ENCODE measurements at places on chromosomes 13 and 19.

DNA sequence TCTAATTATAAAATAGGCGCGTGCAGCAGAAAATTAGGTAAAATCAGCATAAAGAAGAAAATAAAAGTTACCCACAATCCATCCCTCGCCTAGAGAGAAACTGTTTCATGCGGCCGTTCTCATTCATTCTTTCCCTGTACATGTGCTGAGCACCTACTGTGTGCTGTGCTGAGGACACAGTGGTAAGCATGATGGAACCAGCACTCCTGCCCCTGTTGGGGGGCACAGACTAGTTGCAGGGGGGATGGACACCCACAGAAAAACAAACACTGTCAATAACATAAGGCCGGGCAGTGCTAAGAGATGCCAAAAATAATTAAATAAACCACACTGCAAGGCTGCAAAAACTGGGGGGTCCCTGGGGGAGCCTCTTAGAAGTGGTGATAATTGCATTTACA is 43.3 kb downstream of the PTPRS start:
- DNase-seq: no peak

DNA sequence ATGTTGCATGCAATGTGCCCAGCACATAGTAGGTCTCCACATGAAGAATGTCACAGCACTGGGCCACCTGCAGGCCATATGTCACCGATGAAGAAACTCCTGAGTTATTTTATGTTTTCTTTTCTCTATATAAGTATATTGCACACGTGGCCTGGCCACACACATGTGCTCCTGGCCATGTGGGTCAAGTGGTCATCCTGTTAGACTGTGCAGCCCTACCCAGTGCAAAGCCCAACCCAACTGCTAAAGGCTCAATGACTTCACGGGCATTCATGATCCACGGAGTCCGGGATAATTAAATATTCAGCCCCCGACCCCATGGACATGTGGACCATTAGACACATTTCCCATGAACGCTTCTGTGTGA is 163.2 kb downstream of the TEX29 start:
- no peak for DNase-seq

DNA sequence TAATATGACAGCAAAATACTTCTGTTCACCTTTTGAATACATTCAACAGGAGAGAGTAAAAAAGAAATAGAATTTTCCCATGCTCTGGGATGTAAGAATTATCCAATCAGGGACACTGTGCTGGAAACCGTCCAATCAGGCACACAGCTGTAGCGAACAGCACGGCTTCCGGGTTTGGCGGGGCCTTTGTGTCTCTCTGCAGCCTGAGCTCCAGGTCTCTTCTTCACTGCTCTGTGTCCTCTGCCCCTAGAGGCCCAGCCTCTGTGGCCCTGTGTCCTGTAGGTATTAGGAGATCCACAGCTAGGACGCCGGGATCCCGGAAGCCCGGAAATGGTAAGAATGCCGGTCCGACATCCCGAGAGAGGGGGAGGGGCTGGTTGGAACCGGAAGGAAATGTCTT is 92.7 kb downstream of the ZNF737 start:
- DNase-seq: no peak

GRCh38 chr13:75052616-75053015 is 429.4 kb downstream of the TBC1D4 start:
- DNase-seq: no peak

DNA sequence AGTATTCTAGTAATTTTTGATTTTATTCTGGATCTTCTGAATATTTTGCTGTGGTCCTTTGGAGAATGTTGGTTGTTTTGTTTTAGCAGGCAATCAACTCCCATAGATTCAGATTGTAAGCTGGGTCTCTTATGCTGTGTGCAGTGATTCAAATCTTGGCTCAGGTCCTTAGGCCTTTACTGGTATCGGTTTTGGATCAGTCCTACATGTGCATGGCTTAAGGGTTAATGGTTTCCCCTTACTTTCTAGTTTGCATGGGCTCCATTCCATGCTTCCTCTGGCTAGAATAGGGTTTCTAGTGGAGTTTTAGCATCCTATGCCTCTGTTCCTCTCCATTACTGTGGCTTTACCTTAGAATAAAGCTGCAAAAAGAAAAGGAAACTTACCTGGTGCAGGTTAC is 16.1 kb downstream of the NDFIP2 start:
- DNase-seq: no peak

- DNase-seq: no peak
Measured at GRCh38 chr13:22432690-22433089, 748.1 kb upstream of the SGCG start.

- DNase-seq: no peak
Measured at GRCh38 chr13:106586648-106587166, 18.8 kb upstream of the ARGLU1 start.

DNA sequence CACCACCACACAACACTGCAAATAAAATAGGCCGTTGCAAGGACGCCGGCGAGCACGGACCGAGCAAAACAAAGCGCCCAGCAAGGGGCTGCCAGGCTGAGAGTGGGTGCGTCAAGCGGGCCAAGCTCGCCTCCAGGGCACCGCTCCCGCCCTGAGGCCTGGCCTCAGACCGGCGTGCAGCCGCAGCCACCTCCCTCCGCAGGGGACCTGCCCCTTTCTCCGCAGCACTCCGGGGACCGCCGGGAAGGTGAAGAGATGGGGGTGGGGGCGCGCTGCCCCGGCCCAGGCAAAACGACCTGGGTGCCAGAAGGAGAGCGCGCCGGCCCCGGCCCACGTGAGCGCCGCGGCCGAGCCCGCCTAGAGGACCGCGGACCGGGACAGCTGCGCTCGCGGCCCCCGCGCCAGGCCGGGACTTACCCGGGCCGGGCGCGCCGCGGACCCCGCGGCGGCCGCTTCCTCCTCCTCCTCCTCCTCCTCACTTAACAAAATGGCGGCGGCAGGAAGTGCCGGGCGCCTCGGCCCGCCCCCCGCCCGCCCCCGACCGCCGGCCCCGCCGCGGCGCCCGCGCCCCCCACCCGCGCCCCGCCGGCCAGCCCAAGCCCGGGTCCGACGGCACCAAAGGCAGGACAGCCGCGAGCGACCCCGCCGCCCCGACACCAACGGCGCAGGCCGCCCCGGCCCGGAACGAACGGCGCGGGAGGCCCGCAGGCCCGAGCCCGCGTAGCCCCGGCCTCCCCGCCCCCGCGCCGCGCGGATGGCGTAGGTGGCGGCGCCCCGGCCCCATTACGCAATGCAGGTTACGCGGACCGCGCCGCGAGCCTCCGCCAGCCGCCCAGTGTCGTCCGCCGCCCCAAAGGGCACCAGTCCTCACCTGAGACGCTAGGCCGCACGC is 674 bp downstream of the BRD4 start:
- DNase-seq: no peak

DNA sequence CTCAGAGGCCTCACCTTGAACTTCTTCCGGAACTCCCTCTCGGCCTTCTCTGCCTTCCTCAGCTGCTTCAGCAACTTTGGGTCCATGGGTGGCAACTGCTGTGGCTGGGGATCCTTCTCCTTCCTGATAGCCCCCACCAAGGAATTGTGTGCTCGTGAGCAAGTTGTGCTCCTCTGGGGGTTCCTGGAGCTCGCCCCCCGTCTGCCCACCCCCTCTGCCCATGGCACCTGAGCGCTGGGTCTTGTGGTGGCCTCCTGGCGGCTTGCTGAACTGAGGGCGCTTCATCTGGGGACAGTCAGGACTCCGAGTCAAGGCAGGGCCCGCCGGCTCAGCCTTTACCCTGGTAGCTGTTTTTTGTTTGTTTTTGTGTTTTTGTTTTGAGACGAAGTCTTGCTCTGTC is 11.6 kb downstream of the PRAM1 start:
- no peak for DNase-seq

DNA sequence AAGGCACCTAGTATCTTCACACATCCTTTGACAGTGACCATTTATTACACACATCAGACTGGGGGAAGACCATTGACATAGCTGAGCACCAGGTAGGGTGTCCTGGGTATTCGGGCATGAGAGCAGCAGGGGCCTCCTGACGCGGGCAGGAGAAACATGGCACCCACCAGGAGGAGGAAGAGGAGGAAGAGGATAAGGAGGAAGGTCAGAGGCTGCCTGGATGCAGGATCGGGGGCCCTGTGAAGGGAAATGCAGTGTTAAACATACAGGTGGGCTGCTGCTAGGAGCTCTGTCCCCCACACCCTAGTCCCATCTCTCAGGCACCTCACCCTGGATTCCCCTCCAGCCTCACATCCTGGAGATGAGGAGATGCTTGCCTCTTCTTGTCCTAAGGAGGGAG is 5.3 kb downstream of the SYNE4 start:
- no peak for DNase-seq

- DNase-seq: no peak
Measured at GRCh38 chr19:46787331-46788261, 798 bp downstream of the SLC1A5 start.

DNA sequence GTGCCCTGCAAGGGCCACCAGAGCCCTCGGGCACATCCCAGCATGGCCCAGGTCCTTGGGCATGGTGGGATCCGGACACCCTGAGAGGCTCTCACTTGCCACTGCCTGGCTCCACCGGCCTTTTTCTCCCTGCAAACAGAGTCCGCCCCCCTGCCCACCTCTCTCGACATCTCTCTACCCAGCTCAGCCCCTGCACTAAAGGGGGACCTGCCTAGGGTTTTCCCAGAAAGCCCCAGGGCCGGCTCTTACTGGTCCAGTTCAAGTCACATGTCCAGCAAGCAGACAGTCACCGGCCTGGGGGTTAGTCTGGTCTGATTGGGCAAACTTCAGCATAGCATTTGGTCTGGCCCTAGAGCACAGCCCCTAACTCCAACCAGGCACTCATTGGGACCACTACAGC is 52.9 kb downstream of the SMARCA4 start:
- no peak for DNase-seq

- no peak for DNase-seq
Measured at GRCh38 chr19:6059988-6060599, 50.2 kb downstream of the RFX2 start.

- DNase-seq: no peak
Measured at GRCh38 chr13:27279506-27279905, 8.9 kb downstream of the RASL11A start.

DNA sequence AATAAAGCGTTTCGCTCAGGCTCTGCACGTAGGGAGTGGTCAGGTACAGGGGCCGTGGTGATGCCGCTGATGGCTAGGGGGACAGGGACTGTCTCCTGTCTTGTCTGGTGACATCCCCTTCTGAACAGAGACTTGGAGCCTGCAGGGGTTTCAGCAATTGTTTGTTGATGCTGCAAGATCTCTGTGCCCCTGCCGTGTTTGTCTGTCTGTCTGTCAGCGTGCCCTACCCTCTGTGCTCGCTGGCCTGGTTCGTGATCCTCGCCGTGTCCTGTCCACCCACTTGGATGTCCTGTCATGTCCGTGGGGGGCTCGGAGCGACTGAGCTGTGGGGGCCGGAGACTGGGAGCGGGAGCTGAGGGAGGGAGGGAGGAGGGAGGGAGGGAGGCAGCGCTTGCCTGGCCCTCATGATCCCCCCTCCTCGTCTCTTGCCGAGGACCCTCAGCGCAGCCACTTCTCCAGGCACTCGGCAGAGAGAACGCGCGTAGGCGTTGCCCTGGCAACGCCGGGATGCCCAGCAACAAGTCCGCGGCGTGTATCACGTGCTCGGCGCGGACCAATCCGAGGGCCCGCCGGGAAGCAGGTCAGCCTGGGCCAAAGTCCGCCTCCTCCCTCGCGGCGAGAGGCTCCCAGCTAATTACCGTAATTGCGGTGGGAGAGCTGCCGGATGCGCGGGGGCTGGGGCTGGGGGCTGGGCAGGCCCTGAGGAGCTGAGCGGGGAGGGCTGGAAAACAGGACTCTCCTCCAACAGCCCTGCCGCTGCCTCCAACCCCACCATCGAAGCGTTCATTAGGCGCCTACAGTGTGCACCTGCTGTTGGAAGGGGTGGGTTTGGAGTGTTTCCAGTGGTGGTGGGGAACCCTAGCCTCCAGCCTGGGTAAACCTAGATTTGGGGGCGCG is 31.9 kb upstream of the FEM1A start:
- peak; percentile 80 for DNase-seq

- DNase-seq: no peak
Measured at GRCh38 chr13:50521831-50522149, 321.7 kb downstream of the DLEU7 start.

DNA sequence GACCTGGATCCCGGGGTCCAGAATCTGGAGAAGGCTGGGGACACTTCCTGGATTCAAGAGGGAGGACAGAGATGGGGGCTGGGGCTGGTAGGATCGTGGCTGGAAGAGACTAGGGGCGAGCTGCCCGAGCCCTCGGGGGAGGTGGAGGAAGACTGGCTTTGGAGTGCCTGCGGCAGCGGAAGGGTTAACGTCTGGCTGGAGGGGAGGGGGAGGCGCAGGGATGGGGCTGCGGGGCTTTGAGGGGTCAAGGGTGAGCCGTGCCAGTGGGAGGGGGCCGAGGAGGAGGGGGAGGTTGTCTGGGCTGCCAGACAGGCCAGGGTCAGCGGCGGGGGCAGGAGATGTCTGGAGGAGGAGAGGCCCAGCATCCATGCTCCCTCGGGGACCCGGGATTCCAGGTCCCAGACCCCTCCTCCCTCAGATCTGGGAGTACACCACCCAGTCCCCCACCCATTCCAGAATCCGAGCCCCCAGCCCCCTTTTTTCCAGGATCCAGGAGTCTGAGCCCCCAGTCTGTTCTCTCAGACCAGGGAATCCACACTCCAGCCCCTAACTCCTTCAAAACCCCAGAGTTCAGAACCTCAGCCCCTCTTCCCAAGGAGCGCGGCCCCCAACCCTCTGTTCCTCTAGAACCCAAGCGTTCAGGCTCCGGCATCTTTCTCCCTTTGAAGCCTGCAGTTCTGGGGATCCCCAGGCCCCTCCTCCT is 3.2 kb upstream of the SPACA6 start:
- DNase-seq: no peak

- DNase-seq: no peak
Measured at GRCh38 chr13:113835461-113836270, 28.2 kb downstream of the GAS6 start.

- DNase-seq: no peak
Measured at GRCh38 chr19:39347332-39348164, 5.3 kb downstream of the SAMD4B start.

GRCh38 chr19:8643860-8644653 is 13.6 kb downstream of the NFILZ start:
- DNase-seq: no peak

DNA sequence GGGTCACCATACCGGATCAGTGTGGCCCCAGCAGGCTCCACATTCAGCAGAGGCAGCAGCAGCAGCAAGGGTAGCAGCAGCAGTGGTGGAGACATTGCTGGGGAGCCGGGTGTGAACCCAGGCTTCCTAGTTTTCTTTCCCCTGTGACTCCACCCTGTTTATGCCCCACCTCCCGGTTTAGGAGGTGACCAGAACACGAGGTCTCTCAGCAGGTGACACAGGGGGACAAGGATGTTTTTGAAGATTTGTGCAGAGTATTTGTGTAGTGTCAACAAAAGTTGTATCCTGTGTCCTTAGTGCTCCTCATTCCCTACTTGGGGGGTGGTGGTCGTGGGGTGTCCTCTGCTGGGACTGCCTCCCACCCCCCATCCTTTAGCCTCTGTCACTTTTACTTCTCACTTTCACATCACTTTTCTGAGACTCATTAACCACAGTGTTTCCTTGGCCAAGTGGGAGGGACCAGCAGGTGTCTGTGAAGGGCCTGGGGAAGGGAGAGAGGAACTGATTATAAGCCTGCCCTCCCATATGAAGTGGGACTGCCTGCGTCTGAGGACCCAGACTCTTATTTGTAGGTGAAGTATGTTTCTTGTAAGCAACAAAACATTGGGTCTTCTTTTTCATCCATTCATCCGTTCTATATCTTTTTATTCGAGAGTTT is 15.6 kb upstream of the KCNC3 start:
- no peak for DNase-seq

- no peak for DNase-seq
Measured at GRCh38 chr19:3029065-3029923, at the start of gene TLE2. Gene TLE2 (minus strand): TSS chr19:3029280. CDS start chr19:3028904, 376 bp downstream.
